Activated naive CD8-positive, alpha-beta T cell treated with anti-CD3 and anti-CD28 coated beads, Interleukin-2, amount 10 ng/mL, durations not matched to agents 7 days and 5 days (primary cell): ENCODE measurements at places on chromosomes 2 and 18. TPM values are rescaled to one million over a fixed set of nuclear protein-coding genes. Genes with fewer than 3 reads are reported as not detected.
A peak's percentile ranks its signal among the peaks of the same experiment; 100 is the strongest.

DNA sequence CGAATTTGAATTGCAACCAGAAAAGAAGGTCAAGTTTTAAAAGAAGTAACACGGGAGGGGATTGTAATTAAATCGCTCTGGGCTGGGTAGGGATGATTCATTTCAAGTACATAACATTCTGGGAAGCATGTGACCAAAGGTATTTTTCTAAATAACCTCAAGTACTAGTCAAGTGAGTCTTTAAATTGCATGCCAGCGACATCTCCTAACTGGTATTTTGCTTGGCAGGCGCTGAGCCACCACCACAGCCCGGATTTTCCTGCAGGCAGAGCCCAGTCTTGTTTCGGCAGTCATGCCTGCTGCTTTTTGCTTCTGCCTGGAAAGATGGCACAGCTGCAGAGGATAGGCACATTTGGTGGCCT lies 33.7 kb upstream of the NPAS2 start:
- DNase-seq: no peak

GRCh38 chr2:160989778-160990177 lies 170.4 kb upstream of the TANK start:
- DNase-seq: no peak

GRCh38 chr2:100673115-100673514 lies 110.3 kb downstream of the PDCL3 start:
- no peak for DNase-seq

DNA sequence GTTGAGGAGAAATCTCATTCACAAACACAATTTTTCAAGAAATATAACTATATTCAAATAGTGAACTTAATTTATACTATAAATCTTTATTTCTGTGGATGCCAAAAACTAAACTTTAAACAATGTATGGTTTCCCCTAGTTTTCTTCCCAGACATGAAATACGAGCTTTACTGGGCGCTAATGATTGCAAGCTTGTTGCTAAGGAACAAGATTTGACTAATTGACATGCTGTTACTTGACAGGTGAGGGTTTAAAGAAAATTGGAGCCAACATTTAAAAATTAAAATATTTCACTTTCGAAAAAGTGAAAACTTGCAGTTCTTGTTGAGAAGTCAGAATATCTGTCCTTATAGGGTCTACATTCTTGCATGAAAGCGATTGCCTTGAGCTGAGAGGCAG lies 381.0 kb downstream of the MEIS1 start:
- no peak for DNase-seq

DNA sequence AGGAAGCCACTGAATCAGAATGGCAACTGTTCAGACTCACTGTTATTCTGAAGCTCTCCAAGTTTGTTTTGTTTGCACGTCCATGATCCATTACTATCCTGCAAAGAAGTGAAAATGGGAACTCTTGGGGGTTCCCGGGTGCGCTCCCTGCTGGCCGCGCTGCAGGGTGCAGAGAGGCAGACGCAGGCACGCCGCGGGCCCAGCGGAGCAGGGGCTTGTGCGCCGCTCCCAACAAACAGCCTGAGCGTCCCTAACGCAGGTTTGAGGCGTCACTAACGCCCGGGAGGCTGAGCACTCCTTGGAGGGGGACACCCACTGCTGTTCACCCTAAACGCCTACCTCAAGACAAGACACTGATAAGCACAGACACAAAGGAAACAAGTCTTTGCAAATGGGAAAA lies 14.3 kb upstream of the PIEZO2 start:
- DNase-seq: no peak

- peak; percentile 43 for DNase-seq
Observed at GRCh38 chr2:147623328-147623727, 221.5 kb upstream of the ACVR2A start.

- no peak for DNase-seq
Observed at GRCh38 chr2:190742431-190742830, 93.5 kb downstream of the NAB1 start.

GRCh38 chr2:99184811-99185210 lies 3.8 kb downstream of the MRPL30 start:
- DNase-seq: no peak

GRCh38 chr18:25239581-25240419 lies 112.2 kb downstream of the ZNF521 start:
- no peak for DNase-seq

- no peak for DNase-seq
Observed at GRCh38 chr2:170253721-170254230, 75.8 kb downstream of the MYO3B start.

- DNase-seq: no peak
Observed at GRCh38 chr2:55891671-55892094, 31.9 kb downstream of the EFEMP1 start.

- DNase-seq: no peak
Observed at GRCh38 chr2:100624536-100624935, 61.7 kb downstream of the PDCL3 start.

DNA sequence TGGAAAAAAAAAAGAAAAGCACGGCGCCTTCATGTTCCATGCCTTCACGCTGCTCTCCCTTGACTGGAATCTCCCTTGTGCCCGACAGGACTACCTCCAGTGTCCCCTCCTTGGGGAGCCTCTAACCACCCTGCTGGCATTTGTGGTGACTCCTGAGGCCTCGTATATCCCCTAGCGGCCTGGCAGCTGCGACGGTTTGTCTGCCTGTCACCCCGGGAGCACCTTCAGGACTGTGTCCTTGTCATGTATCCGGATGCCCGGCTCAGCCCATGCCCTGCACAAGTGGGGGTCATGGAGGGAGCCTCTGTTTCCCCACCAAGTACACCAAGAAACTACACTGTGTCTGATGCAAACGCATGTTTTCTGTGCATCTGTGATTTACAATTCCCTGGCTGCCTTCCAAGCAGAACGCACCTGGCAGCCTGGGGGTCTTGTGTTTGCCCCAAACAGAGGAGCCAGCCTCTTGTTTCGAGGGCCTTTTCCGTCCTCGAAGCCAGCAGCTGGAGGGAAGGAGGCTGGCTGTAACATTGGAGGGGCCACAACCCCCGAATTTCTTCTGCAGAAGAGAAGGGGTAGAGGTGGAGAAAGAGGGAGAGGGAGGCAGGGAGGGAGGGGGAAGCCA lies 18.9 kb downstream of the TWIST2 start:
- DNase-seq: no peak

DNA sequence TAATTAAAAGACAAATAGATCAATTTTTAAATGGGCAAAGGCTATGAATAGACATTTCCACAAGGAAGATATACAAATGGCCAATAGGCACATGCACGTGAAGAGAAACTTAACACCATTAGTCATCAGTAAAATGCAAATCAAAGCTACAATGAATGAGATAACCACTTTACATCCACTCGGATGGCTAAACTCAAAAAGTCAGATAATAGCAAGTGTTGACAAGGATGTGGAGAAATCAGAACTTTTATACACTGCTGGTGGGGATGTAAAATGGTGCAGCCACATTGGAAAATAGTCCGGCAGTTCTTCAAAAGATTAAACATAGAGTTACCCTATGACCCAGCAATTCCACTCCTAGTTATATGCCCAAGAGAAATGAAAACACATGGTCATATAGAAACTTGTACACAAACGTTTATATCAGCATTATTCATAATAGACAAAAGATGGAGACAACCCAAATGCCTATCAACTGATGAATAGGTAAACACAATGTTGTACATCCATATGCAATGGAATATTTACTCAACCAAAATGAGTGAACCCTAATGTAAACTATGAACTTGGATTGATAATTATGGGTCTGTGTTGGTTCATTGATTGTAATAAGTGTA lies 51.1 kb downstream of the SMAD7 start:
- no peak for DNase-seq

DNA sequence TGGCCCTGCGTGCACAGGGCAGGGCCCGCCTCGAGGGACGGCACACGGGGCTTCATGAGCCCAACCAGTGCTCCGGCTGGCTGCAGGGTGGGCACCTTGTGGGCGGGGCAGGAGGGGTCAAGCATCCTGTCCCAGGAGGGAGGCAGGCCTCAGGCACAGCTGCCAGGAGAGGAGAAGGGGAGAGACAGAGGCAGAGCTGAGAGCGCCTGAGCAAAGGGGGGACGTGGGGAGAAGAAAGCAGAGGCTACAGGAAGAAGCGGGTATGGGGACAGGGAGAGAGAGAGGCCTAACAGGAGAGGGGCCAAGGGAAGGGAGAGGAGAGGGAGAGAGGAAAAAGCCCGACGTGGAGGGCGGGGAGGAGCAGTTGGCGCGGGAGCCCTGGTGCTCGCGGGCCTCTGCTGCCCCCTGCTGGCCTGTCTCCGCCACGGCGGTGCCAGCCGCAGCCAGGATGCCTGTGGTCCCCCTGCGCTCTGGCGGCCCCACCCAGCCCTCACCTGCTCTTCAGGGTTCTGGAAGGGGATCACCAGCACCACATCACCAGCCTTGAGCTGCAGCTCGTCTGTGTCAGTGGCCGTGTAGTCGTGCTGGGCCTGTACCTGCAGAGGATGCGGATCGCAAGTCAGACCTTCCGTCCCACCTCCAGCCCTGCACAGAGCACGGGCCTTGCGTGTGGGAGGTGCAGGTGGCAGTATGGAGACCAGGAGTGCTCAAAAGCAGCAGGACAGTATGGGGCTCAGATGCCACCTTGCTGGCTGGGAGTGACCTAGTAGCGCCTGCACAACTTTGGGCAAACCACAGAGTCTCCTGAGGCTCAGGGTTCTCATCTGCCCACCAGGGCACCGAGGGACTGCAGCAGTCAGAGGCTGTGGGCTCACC lies 56.8 kb downstream of the BIN1 start:
- DNase-seq: peak; percentile 84

GRCh38 chr2:33984131-33984530 lies 385.0 kb upstream of the FAM98A start:
- DNase-seq: no peak

- no peak for DNase-seq
Observed at GRCh38 chr2:19944205-19944845, 42.5 kb upstream of the TTC32 start.

Gene LYPD6B
- not detected for total RNA-seq

Gene HOXD13
- total RNA-seq: not detected

Gene SAG
- not detected for total RNA-seq

Gene DSEL
- 0.60 TPM for total RNA-seq

Gene ZNF892
- total RNA-seq: 4.8 TPM

Gene CD207
- not detected for total RNA-seq

Gene NOSTRIN
- total RNA-seq: not detected

Gene ARL4C
- 210 TPM for total RNA-seq

Gene FOXI3
- total RNA-seq: not detected

Gene COL4A3
- total RNA-seq: not detected

Gene TNFRSF11A
- 8.0 TPM for total RNA-seq

Gene ZNF532
- 4.8 TPM for total RNA-seq

Gene CAPN13
- not detected for total RNA-seq

Gene GALR1
- total RNA-seq: not detected
